ENCODE measurements at places on chromosomes 7 and 10.

DNA sequence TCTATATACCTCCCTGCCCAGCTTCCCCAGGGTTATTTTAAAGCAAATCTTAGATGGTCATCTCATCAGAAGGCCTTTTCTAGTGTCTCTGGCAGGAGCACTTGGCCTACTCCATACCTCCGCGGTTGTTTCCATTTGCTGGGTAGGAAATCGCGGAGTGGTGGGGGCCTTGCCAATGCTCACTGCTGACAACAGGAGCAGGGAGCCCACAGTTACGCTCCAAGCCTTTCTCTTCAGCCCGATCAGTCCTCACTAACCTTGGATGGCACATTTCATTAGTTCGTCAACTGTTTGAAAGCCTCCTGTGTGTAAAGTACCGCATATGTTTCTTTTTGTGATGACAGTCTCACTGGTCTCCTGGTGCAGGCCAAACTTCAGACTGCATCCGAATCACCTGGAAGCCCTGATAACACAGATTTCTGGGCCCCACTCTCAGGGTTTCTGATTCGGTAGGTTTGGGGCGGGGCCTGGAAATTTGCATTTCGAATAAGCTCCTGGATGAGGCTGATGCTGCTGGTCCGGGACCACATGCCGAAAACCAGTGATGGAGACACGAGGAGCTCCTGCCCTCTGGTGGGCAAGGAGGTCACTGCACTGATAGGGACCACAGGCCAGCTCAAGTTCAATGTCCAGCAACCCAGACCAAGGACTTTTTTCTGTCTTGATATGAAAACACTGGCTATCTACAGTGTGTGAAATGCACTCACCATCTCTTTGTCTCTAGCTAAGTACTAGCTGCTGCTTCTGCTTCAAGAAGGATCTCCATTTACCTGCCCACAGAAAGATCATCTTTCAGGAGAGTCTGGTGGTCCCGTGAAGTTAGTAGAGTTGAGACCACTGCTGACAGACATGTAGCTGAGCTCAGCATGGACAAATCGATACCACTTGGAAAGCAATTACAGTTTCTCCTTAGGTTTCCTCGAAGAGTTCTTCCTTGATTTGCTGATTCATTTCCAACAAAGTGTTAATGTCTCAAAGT is 14.0 kb downstream of the LRGUK start:
- DNase-seq = peak; percentile 5

DNA sequence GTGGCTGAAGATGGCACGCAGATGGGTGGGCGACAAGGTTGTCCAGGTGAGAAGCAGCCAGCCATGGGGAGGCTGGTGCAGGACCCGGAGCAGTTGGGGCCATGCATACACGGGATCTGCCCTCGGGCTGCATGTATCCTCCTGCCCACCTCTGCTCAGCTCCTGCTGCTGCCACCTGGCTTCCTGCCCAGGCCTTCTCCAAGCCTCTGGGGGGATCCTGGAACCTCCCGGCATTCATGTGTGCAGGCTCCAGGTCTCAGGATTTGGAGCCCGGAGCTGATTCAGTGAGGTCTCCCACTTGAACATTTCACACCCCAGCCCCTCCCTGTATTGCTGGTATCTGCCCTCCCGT is 27.0 kb downstream of the PDGFA start:
- no peak for DNase-seq

DNA sequence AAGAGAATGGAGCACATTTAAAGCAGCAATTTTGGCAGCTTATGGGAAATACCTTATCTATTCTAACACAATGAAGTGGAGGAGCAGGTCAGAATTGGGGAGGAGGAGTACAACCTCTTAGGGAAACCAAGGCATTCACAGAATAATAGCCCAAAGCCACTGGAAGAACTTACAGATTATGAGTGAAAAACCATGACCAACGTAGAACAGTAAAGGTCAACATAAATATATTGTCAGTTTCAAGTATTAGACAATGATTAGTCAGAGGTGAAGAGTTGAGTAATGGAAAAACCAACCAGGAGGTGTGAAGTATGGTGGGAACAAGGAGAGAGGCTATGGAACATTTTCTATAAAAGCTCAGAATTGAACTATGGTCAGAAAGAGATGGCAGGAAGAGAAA is 304.3 kb upstream of the SP4 start:
- DNase-seq = no peak

DNA sequence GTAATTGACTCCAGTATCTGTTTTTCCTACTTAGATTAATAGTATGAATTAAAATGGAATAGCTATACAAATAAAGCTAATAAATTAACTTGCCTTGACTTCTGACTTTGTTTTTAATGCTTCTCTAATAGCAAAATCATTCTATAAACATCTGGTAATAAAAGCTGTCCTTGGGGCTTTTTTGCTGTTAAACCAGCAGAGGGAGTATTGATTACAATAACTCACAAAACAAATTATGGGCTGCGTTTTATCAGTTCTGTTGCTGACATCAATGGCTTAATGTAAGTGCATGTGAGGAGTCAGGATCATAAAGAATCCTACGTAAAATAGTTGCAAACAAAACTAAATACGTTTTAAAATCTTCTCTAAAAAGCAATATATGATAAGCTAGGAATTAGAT is 667.8 kb downstream of the PCDH15 start:
- no peak for DNase-seq
